ENCODE measurements at places on chromosomes 12 and 14.

- DNase-seq, result no peak
Observed at GRCh38 chr12:70157099-70157498, 86.1 kb upstream of the CNOT2 start.

DNA sequence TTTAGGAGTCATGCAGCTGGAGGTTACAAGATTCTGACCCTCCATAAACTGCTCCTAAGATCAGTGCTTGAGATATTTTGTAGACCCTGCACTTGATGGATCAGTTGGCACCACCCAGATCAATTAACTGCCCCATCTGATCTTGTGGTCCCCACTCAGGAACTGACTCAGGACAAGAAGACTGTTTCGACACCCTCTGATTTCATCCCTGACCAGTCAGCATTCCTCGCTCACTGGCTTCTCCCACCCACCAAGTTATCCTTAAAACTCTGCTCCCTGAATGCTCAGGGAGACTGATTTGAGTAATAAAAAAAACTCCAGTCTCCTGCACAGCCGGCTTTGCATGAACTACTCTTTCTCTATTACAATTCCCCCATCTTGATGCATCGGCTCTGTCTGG, 360.2 kb downstream of the GALC start:
- no peak for DNase-seq

DNA sequence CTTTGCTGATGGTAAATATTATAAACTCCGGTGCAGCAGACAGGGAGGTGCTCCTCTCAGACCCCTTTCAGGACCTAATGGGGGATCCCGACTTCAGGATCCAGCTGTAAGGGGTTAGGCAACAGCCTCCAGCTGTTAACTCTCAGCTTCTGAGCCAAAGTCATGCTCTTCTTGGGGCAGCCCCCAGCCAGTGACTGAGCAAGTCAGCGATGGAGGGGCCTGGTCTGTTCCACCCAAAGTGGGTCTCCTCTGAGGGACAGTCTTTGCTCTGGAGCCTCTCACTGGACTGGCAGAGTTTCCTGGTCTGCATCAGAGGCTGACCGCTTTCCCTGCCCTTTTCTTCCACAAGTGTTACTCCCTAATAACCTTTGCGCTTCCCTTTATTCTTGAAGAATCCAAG, 184.2 kb upstream of the DIO3 start:
- DNase-seq, result no peak

DNA sequence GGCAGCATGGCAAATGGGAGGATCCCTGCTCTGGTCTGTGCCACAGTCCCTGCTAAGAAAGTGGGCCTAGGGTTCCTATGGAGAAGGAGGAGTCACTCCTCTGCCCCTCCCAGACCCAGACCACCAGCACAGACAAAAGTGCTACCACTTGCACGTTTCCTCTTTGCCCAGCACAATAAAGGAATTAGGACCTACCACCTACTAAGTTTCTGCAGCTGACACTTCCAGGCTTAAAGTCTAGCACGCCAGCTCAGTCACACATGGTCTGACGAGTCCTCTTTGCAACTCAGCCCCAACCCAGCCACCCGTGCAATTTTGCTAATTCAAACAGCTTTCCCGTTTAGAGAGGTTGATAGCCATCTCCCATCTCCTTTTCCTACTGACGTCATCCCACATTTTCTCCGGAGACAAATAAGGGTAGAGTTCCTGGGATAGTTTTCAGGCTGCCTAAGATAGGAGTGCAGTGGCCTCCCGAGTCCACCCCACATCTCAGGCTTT, 66.2 kb upstream of the PTGR2 start:
- DNase-seq, result peak; percentile 81

DNA sequence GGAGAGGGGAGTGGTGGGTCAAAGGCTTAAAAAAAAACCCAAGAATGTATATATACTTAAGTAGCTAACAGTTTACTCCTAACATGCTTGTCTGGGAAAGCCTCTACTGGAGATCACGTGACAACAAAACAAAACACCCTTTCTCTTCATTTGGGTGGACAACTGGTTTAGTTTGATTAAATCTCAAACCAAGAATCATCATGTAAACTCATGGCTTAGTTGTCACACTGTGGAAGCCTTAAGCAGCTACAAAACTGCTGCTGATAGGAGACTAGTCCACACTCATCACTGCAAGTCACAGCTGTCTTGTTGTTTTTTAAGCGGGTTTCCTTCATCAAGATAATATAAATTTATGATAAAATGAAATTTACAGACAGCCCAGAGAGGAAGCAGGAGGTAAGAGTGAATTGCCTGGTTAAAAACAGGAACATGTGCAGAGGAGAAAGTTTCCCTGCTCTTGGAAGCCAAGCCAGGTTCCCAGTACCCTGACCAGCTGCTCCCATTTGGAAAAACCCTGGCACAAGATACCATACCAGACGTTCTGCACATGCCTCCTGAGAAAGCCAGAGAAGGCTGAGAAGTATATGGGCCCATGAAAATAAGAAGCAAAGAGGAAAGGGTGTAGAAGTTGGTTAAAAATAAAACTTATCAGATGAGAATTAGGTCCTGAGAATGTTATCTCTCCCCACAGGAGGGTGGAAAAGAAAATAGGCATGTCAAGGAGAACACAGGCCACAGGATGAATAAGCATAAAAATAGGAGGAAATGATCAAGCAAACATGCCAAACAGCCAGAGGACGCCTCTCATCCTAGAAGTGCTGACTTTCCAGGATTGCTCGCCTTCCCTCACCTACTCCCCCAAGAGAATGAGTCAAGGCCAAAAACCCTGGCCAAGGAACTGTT, 34.0 kb downstream of the EGLN3 start:
- DNase-seq, result no peak

GRCh38 chr12:100951756-100952155, 157.2 kb downstream of the ANO4 start:
- DNase-seq, result no peak
